ENCODE measurements at places on chromosomes 3 and 15. TPM values are rescaled to one million over a fixed set of nuclear protein-coding genes. Genes with fewer than 3 reads are reported as not detected.

The SMAD6 gene
- total RNA-seq = 52.7 TPM

The ZNF717 gene
- total RNA-seq = 22.6 TPM

The SMCO1 gene
- 3.5 TPM for total RNA-seq

The CLN6 gene
- 25.5 TPM for total RNA-seq

Measured in metanephros (tissue), 2 donors.